ENCODE measurements at places on chromosomes 6 and 20.

- DNase-seq = no peak
Observed at GRCh38 chr6:151539506-151540268, 45.9 kb downstream of the CCDC170 start.

GRCh38 chr6:40962241-40962640 is 76.8 kb downstream of the UNC5CL start:
- no peak for DNase-seq

DNA sequence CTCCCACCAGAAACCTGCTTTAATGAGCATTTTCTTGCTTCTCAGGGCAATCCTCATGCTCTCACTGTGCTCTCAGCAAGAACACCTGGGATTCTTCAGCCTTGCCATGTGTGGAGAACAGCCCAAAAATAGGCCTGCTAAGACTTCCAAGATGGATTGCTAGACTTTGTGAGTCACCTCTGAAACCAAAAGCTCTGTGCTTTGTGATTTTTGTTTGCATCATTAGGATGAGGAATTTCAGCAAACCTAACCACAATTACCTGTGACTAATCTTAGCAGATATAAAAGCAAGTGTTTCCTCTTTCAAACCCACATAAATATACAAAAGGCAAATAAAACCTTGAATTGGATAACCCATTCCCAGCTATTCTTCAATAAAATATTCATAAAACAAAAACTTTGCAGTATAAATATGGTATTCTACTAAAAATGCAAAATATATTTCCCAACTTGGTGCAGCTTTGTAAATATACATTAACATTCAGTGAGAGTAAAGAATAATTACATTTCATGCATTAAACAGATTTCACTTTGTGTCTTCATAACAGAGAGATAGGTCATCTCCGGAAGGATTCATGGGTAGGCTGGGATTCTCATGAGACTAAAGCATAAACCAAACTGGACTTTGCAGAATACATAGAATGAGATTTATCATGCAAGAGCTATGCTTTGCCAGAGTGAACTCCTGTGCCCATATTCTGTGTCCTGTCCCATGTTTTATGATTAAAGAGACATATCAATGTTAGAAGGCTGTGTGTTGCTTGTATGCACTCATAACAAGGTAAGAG is 33.5 kb downstream of the TPBG start:
- no peak for DNase-seq

- no peak for DNase-seq
Observed at GRCh38 chr6:94955156-94955555, 622.2 kb upstream of the MANEA start.

DNA sequence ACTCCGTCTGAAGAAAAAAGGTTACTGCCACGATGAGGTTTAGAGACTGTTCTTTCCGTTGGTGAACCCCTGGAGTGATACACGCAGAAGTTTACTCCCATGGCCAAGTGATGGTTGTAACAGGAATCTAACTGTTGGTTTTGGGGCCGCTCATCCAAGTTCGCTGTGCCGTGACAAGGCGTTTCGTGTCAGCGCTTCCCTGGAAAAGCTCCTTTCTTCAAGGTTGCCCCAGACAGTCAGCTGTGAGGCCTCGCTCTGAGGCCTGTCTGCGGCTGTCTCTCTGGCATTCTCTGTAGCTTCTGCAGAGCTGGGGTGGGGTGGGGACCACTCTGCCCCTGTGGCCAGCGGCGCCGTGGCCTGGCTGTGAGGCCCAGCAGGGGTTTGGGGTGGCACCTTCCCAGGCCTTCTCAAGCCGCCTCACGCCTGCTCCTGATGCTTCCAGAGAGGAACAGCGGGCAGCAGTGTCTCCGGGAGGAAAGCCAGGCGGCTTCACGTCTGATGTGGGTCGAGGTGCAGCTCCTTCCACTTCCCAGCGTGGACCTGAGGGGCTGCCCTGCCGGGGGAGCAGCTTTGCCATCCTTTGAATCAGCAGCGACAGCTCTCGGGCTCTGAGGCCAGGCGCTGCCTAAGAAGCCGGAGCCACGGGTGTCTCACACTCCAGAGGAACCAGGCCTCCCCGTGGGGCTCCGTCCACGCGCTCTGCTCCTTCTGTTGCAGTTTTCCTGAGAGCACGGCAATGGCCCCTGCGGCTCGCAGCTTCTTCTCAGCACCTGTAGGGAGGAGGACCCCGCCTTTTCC is 76.2 kb downstream of the SMOC2 start:
- DNase-seq = no peak

DNA sequence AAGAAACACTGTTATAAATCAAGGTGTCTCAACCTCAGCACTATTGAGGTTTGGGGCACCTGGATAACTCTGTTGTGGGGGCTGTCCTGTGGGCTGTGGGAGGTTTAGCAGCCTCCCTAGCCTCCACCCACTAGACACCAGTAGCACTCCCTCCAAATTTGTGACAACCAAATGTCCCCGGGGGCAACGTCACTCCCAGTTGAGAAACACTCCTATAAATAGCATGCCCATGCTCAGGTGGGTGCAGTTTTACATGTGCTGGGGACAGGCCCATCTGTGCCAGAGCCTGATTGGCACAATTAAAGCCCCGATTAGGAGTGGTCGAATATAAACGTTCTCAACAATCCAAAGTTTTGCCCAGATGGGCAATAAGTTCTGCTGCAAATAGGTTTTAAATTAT is 78.9 kb downstream of the FAM50B start:
- no peak for DNase-seq

DNA sequence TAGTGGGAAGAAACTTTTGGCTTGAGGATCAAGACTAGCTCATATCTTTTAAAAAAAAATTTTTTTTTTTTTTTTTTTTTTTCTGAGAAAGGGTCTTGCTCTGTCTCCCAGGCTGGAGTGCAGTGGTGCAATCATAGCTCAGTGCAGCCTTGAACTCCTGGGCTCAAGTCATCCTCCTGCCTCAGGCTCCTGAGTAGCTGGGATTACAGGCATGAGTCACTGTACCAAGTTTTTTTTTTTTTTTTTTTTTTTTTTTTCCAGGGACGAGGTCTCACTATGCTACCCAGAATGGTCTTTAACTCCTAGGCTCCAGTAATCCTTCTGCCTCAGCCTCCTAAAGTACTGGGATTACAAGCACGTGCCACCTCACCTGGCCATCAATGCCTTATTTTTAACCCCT is 27.9 kb downstream of the GCLC start:
- DNase-seq = no peak

- no peak for DNase-seq
Observed at GRCh38 chr6:80467408-80467807, 360.9 kb downstream of the BCKDHB start.

GRCh38 chr6:135921188-135921587 is 69.7 kb downstream of the PDE7B start:
- no peak for DNase-seq

- DNase-seq = no peak
Observed at GRCh38 chr6:27889275-27889627, 22.9 kb downstream of the OR2B2 start.

- DNase-seq = no peak
Observed at GRCh38 chr20:23139524-23139923, 53.4 kb upstream of the CD93 start.

GRCh38 chr6:14795451-14795850 is 450.4 kb upstream of the JARID2 start:
- no peak for DNase-seq

DNA sequence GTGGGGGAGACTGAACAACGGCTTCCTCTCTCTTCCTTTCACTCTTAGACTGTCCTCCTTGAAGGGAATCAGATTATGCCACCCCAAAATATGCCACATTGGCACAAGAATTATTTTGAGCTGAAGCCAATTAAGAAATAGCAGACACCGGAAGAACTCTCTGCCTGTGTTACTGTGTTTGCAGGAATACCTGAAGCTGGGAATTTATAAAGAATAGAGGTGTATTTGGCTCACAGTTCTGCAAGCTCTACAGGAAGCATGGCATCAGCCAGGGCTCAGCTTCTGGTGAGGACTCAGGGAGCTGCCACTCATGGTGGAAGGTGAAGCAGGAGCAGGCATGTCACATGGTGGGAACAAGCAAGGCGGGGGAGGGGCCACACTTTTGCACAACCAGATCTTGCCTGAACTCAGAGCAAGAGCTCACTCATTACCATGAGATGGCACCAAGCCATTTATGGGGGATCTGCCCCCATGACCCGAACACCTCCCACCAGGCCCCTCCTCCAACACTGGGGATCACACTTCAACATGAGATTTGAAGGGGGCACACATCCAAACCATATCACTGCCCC is 46.0 kb downstream of the PCNA start:
- DNase-seq = no peak

DNA sequence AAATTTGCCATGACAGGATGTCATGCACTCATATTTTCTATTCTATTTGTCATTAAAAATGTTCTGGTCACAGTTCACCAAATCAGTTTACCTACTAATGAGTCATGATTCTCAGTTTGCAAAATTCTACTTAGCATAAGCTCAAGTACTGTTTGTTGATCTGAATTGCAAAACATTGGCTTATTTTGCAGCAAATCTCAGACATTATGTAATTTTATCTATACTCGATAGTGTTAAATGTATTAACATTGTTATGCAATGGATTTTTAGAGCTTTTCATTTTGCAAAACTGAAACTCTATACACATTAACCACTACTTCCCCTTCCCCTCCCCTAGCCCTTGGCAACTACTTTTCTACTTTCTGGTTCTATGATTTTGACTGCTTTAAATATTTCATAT is 213.8 kb upstream of the ZFP64 start:
- no peak for DNase-seq

GRCh38 chr6:144667532-144668503 is 382.7 kb downstream of the UTRN start:
- DNase-seq = no peak

- DNase-seq = no peak
Observed at GRCh38 chr20:11144114-11144950, 470.5 kb upstream of the JAG1 start.

GRCh38 chr20:6606651-6607050 is 160.8 kb upstream of the BMP2 start:
- DNase-seq = no peak

DNA sequence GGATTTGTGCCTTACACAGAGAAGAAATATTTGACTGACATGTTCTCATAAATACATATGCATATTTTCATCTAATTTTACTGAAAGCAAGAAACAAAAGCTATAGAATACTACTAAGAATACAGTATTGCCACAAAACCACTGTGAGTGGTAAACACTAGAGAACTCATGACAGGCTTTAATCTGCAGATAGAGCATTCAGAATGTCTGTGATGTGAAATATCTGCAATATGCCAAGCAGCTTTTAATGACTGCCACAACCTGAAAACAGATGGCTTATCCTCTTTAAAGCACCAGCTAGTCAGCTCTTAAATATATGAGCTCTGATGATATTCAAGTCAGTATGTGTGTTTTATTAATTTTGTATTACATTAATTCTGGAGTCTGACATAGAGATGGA is 3.4 kb downstream of the NAPB start:
- DNase-seq = no peak

All from NCI-H2081 (cell line).